ENCODE measurements at places on chromosomes 4 and X.

DNA sequence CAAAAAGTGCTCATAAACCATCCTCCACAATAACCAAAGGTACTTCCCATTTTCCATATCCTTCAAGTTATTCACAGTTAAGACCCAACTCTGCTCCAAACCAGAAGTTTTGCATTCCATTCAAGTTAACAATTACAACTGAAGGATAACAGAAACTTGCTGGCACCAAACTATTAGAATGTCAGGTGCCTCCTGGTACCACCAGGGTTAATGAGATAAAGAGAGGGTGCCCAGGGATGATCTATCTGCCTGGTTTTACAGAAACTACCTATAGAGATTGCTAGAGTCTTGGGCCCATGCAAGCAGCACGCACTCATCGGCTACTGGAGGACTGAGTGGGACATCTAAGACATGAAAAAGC, 114.6 kb downstream of the RBM47 start:
- DNase-seq = no peak

DNA sequence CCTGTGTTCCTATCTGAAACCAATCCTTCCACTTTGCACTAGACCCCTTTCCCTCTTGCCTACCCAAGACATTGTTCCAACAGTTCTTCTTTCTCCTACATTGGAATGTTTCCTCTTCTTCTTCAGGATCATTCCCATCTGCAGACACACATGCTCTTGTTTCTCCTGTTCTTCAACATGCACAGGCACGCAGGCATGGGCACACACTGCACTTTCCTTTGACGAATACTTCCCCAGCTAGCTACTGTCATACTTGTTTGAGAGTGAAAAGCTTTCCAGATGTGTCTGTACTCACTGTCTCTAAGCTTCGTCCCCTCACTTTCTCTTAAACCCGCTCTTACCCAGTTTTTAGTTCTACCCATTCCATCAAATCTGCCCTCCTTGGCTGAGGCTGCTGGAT, 31.8 kb upstream of the ERVMER34-1 start:
- no peak for DNase-seq

- DNase-seq = no peak
Observed at GRCh38 chr4:73718375-73719373, 21.7 kb upstream of the CXCL8 start.

GRCh38 chr4:164768516-164768915, 14.6 kb downstream of the SMIM31 start:
- DNase-seq = no peak

DNA sequence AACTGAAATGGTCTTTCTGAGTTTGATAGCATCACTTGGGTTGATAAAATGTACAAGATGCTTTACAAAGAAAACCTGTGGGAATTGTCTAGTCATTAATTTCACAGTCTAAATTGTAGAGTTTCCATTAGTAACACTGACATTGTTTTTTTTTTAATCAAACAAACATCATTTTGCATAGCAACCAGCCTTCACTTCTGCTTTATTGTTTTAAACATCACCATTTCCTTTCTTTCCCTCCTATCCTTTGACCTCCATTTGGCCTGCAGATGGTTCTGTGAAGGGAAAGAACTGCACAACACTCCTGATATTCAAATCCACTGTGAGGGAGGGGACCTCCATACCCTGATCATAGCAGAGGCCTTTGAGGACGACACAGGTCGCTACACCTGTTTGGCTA, 171.1 kb downstream of the PALLD start:
- DNase-seq = no peak
